ENCODE measurements at places on chromosomes 12 and 14. TPM values are rescaled to one million over a fixed set of nuclear protein-coding genes. Genes with fewer than 3 reads are reported as not detected.

Gene CLEC1B
- total RNA-seq: not detected

Gene NOVA1
- total RNA-seq: under 0.01 TPM

Gene IRAK3
- 9.5 TPM for total RNA-seq

Gene CCDC197
- total RNA-seq: not detected

Gene KRT78
- total RNA-seq: not detected

Gene ARHGAP9
- not detected for total RNA-seq

Gene PLCZ1
- not detected for total RNA-seq

Gene SYNDIG1L
- total RNA-seq: not detected

Gene GPR135
- total RNA-seq: 0.39 TPM

Gene ANKLE2
- total RNA-seq: 32.2 TPM

Gene WSCD2
- not detected for total RNA-seq

Gene CIDEB
- 2.4 TPM for total RNA-seq

Gene SIRT4
- 1.8 TPM for total RNA-seq

Gene PRDM4
- 13.4 TPM for total RNA-seq

Gene FGD6
- total RNA-seq: 11.0 TPM

Gene CLEC4C
- not detected for total RNA-seq

Gene CKB
- 3.0 TPM for total RNA-seq

Gene KCNH3
- 0.13 TPM for total RNA-seq

Gene RILPL1
- total RNA-seq: 3.1 TPM

Gene TSHR
- total RNA-seq: not detected

Gene FAM222A
- 0.26 TPM for total RNA-seq

Gene GLI1
- under 0.01 TPM for total RNA-seq

Gene KRT5
- total RNA-seq: 0.13 TPM

Gene KCTD10
- 74.5 TPM for total RNA-seq

Gene HCAR2
- total RNA-seq: not detected

Gene PPP4R4
- total RNA-seq: not detected

Gene SRRM4
- total RNA-seq: not detected

Gene OTX2
- total RNA-seq: not detected

Gene CELA1
- total RNA-seq: not detected

Gene PCED1B
- under 0.01 TPM for total RNA-seq

Gene SYCP3
- total RNA-seq: not detected

Gene KHNYN
- 42.5 TPM for total RNA-seq

Gene MGAT4C
- under 0.01 TPM for total RNA-seq

Gene CLEC4A
- total RNA-seq: not detected

Gene EAPP
- 37.7 TPM for total RNA-seq

Gene KRT85
- total RNA-seq: not detected

Gene KLRD1
- total RNA-seq: 0.13 TPM

Gene MMP14
- 74.8 TPM for total RNA-seq

Gene A2ML1
- total RNA-seq: not detected

Gene LTB4R2
- 3.2 TPM for total RNA-seq
